ENCODE measurements at places on chromosomes 7 and 10.

DNA sequence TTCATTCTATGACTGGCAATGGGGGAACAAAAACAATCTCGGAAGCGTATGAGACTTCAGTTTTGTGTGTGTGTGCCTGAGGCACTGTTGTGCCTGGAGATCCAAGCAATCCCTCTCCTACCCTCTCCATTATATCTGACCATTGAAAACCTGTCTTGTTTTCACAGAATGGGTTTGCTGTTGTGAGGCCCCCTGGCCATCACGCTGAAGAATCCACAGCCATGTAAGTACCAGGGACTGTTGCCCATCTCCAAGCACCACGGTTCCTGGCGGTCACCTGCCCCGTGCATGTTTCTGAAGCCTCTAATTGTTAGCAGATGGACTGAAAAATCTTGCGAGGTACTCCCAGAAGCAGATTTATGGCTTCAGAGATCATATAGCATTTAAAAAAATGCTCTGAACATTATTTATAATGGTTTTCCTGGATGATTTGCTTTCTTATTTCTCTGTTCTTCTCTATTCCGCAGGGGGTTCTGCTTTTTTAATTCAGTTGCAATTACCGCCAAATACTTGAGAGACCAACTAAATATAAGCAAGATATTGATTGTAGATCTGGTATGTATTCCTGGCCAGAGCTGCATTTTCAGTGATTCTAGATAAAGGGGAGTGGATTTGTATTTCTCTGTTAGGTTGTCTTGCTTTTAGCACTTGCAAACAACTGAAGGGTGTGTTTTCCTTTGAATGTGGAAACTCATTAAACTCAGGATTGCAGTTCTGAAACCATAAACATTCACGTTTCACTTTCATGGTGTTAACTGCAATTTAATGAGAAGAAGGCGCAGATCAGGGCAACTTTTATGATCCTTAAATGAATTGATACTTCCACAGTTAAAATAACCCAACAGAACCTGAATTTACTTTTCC, 288.2 kb downstream of the TWIST1 start:
- DNase-seq = no peak

- DNase-seq = no peak
These were observed 101.9 kb downstream of the TNS3 start for GRCh38 chr7:47479821-47480575.

- DNase-seq = no peak
These were observed 41.4 kb downstream of the LOXL4 start for GRCh38 chr10:98226508-98227144.

GRCh38 chr7:16999541-17000267, 117.9 kb upstream of the AGR3 start:
- DNase-seq = peak; percentile 80

GRCh38 chr7:78345293-78345911, 546.8 kb downstream of the PHTF2 start:
- no peak for DNase-seq

DNA sequence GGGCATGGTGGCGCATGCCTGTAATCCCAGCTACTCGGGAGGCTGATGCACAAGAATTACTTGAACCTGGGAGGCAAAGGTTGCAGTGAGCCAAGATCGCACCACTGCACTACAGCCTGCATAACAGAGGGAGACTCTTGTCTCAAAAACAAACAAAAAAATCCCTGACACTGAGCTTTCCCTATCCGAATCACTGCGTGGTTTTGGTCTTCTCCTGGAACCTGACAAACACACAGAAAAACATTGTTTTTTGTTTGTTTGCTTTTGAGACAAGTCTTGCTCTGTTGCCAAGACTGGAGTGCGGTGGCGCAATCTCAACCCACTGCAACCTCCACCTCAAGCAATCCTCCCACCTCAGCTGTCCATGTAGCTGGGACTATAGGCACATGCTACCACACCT, 50.4 kb upstream of the PTPRN2 start:
- no peak for DNase-seq

DNA sequence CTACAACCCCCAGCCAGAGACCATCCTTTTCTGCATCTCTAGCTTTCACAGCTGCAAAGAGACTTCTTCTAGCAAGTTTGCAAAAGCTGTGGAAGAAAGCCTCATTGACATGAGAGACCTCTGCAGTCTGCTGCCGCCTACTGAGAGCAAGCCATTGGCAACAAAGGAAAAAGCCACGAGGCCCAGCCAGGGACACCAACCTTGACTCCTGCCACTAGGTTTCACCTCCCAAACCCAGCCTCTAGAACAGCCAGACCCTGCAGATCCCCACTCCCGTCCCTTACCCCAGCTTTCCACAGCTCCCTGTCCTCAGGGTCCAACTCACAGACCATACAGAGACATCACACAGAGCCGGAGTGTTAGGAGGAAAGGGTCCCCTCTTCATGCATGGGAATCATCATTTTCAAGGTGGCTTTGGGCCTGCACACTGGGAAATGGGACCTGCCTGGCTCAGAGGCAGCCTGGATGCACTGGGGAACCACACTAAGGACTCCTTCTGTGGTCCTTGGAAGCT, 14.6 kb upstream of the C10orf53 start:
- DNase-seq = no peak

- no peak for DNase-seq
These were observed 36.7 kb upstream of the SHH start for GRCh38 chr7:155848691-155849669.

GRCh38 chr7:148863324-148863723, 20.8 kb downstream of the EZH2 start:
- DNase-seq = no peak

Measured in activated CD4-positive, alpha-beta T cell treated with anti-CD3 and anti-CD28 coated beads, Interleukin-2, Interleukin-4, amounts not matched to agents 100 ng/mL and 50 ng/mL, durations not matched to agents 16 hours and 8 hours (primary cell).